ENCODE measurements at places on chromosomes 5 and 9. TPM values are rescaled to one million over a fixed set of nuclear protein-coding genes. Genes with fewer than 3 reads are reported as not detected.

- no peaks in the 10 kb centered on the region for H3K36me3 ChIP-seq
- DNase-seq, result no peak
- H3K4me1 ChIP-seq, result peaks cover 11% of the 10 kb centered on the region
- no peak overlapping the region for H3K4me3 ChIP-seq
- H3K27me3 ChIP-seq, result no peaks in the 10 kb centered on the region
Observed at GRCh38 chr5:14223372-14223771, 80.2 kb downstream of the TRIO start.

The SOHLH1 gene
- not detected for total RNA-seq

GRCh38 chr5:169650701-169651331 lies 13.7 kb downstream of the DOCK2 start:
- H3K36me3 ChIP-seq, result no peaks in the 10 kb centered on the region
- no peak overlapping the region for H3K4me3 ChIP-seq
- H3K27ac ChIP-seq, result no peak overlapping the region

- DNase-seq, result no peak
- no peak overlapping the region for H3K27ac ChIP-seq
- no peaks in the 10 kb centered on the region for H3K36me3 ChIP-seq
- no peaks in the 10 kb centered on the region for H3K4me1 ChIP-seq
Observed at GRCh38 chr9:110303133-110303532, 34.5 kb downstream of the TXNDC8 start.

DNA sequence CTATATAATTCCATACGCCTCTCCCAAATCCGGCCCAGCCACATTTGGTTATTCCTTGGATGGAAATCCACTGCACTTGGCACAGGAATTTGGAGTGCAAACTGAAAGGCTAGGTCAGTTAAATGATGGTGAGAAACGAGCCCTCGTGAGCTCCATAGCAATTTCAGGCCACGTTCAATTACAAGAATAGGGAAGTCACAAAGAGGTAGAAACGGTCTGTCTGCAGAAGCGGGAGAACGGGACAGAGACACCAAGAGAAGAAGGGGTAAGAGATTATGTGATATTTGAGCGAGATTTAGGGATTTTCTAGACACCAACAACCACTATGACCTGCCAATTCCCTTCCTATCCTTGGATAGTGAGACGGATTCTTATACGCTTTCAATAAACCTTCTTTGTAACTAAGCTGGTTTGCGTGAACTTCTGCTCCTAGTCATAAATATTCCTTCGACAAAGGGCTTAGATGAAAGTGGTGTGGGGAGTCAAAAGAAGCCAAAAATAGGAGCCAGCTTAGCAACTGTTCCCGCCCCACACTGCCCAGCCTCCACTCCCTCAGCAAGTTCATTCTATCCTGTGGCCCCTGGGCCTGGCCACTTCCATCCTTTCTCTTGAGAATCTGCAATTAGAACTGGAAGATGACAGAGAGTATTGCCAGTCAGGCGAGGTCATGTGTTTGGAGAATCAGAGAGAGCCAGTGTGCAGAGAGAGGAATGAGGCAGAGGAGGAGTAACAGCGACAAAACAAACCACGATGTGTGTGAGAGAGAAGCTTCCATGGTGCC lies 118.4 kb downstream of the ZNF608 start:
- no peak overlapping the region for H3K4me3 ChIP-seq
- H3K36me3 ChIP-seq, result no peaks in the 10 kb centered on the region
- no peak for DNase-seq
- no peaks in the 10 kb centered on the region for H3K27me3 ChIP-seq
- H3K27ac ChIP-seq, result no peak overlapping the region
